Muscle of back (tissue), 13 donors: ENCODE measurements at places on chromosomes 5 and 9. TPM values are rescaled to one million over a fixed set of nuclear protein-coding genes. Genes with fewer than 3 reads are reported as not detected.
A peak's percentile ranks its signal among the peaks of the same experiment; 100 is the strongest.

PMPCA gene
- polyA plus RNA-seq = 41.8 TPM

REEP2 gene
- 16.8 TPM for polyA plus RNA-seq

IL5 gene
- polyA plus RNA-seq = not detected

LCN1 gene
- polyA plus RNA-seq = not detected

CAMLG gene
- 58.0 TPM for polyA plus RNA-seq

MYOZ3 gene
- 12.7 TPM for polyA plus RNA-seq

TBC1D2 gene
- 2.8 TPM for polyA plus RNA-seq

DNA sequence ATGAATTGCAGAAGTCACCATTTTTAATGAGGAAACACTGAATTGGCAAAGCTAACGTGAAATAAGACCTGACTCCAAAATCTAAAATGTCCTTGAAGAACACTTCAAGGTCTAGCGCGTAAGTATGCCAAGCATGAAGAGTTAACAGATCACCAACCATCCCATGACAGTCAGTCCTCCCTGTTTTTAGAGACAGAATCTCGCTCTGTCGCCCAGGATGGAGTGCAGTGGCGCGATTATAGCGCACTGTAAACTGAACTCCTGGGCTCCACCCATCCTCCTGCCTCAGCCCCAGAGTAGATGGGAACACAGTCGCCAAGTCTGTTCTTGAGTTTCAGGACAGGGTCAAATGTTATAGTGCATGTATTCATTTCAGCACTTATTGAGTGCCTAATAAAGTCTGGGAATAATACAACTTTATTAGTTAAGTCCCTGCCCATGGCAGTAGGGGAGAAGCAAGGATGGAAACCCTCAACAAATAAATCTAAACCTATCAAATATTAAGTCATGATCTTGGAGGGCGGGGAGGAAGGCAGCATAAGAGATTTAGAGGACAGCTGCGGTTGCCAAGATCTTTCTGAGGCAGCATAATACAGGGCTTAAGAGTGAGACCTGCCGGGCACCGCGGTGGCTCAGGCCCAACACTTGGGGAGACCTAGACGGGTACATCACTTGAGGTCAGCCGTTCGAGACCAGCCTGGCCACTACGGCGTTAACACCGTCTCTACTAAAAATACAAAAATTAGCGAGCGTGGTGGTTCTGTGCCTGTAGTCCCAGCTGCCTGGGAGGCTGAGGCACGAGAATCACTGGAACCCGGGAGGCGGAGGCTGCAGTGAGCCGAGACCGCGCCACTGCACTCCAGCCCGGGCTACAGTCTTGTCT lies 1.1 kb downstream of the ATPSCKMT start:
- DNase-seq = peak; percentile 16

DNA sequence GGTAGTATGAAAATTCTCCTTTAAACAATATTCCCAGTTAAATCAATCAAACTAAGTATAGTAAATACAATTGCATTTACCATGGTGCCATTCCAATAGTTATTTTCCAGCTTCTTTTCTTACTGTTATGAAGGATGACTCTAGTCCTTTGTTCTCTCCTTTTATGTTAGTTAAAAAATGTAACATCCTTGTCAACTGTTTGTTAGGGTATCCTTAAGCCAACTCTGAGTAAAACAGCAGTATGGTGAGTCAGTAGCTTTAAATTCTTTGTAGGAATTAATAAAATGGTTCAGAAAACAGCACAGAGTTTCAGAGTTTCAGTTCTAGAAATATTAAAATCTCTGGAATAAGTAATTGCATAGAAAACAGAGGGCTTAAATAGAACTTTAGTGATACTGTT lies 384.4 kb downstream of the MTRR start:
- no peak for DNase-seq

GRCh38 chr9:8456344-8456743 lies 656.8 kb upstream of the DMAC1 start:
- DNase-seq = peak; percentile 14

DNA sequence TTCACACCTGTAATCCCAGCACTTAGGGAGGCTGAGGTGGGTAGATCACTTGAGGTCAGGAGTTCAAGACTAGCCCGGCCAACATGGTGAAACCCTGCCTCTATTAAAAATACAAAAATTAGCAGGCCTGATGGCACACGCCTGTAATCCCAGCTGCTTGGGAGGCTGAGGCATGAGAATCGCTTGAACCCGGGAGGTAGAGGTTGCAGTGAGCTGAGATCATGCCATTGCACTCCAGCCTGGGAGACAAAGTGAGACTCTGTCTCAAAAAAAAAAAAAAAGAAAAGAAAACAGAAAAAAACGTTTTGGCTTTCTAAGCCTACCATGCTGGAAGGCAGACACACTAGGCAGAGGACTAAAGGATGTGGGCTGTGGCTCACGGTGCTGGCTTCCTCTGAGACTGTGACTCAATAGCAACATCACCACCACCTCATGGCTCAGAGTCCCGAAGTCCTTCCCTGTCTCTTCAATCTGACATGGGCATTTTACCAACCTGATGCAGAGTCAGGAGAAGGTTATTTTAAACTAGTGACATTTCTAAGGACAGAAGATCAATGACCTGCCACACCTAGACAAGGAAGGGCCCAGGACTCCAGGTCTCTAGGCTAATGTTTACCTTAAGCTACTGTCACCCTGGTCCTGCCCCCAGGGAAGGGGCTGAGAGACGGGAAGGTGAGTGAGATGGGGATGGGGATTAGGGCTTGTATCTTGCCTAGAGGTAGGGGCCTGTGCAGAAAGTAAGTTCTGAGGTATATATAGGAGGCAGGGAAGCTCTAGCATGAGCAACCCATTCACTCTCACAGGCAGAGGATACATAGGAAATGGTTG lies 3.7 kb downstream of the ECSCR start:
- no peak for DNase-seq

DNA sequence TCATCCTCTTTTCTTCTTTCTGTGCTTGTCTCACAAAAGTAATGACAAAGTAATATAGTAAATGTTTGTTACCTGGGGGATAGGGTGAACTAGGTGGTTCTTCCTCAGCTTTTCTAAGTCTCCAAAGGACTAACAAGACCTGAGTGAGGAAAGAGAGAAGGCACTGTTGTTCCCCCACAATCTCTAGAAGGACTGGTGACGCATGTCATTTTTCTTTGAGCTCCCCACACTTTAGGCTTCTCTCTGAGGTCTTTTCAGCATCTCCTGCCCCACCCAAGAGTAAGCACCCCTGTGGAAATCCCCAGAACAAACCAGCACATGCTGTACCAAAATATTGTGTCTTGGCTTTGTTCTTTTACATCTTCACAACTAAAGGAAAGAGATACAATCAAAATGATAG lies 2.4 kb upstream of the IL7R start:
- DNase-seq = no peak

GRCh38 chr9:38673399-38674193 lies 46.3 kb downstream of the FAM240B start:
- no peak for DNase-seq

- peak; percentile 42 for DNase-seq
Observed at GRCh38 chr9:122261469-122261881, 3.2 kb downstream of the RBM18 start.

GRCh38 chr5:158283397-158283796 lies 424.5 kb upstream of the CLINT1 start:
- DNase-seq = no peak

GRCh38 chr9:38478211-38478610 lies 54.0 kb upstream of the IGFBPL1 start:
- no peak for DNase-seq

- DNase-seq = peak; percentile 36
Observed at GRCh38 chr5:3325972-3326840, 269.4 kb upstream of the IRX1 start.
